Fibroblast of villous mesenchyme (primary cell): ENCODE measurements at places on chromosomes 16 and 17.

- no peak for DNase-seq
These were observed 34.5 kb downstream of the PMM2 start for GRCh38 chr16:8831871-8832716.

DNA sequence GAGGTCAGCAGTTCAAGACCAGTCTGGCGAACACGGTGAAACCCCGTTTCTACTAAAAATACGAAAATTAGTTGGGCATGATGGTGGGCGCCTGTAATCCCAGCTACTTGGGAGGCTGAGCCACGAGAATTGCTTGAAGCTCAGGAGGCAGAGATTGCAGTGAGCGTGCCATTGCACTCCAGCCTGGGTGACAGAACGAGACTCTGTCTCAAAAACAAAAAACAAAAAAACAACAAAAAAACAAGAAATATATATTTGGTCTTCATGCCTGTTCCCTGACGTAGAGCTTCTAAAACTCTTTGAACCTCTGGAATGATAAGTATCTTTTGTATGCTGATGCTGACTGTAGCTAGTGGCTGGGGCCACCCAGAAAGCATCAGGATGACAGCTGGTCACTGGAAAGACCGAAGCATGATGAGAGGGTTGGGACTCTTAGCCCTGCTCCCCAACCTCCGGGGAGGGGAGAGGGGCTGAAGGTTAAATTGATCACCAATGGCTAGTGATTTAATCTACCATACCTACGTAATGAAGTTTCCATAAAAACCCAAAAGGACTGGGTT is 54.8 kb downstream of the TEX14 start:
- DNase-seq: no peak

DNA sequence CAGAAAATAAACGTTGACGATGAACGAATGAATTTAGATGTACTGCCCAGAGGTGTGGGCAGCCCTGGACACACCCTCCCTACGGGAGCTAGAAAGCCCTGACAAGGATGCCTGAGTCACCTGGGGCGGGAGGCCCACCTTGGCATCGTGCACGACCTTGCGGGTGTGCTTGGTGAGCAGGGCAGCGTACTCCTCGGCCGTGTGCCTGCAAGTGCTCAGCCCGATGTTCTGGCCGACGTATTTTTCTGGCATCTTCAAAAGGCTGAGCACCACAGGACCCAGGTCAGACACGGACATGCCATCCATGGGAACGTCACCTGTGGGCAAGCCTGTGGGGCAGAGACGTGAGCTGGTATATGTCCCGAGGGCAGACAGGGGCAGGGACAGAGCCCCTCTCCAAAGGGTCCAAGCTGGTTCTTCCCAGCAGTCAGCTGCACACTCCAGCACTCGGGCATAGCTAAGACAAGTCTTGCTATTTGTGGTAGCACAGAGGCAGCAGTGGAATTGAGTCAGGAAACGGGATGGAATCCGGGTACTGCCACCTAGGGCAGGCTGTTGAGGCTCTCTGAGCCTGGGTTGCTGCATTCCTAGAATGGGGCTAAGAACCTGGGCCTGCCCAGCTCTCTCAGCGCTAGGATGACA is 10.8 kb downstream of the NMRAL1 start:
- no peak for DNase-seq

GRCh38 chr16:66950437-66950836 is 10.6 kb upstream of the CES3 start:
- no peak for DNase-seq

DNA sequence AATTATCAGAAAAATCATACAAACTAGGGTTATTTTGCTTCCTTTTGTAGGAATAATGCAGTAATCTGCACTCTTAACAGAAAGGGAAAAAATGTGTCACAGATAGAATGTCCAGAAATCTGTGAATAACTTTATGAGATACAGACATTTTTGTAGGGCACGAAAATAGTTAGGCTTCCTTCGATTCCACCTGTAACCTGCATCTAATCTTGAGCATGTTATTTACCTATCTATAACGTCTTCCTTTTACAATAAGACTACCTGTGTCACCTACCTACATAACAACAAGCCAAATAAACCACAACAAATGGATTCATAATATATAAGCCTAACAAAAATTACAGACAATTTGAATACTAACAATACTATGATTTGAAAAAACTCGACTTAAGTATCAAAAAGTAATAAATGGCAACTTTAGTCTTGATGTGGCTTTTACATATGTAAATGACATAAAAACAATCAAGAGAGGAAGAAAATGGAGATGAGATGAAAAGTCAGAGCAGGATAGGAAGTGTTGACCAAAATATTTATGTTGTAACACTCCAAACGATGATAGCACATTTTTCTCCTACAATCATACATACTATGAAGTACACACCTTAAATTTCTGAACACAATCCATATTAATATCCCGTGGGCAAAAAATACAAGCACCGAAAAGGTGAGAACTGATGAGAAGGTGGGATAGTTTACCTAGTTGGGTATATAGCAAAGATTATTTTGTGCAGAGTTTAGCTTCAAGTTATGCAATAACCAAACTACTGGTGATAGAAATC is 2.5 kb downstream of the STAT5B start:
- no peak for DNase-seq

GRCh38 chr17:74358697-74359096 is 3.0 kb downstream of the BTBD17 start:
- DNase-seq: no peak

DNA sequence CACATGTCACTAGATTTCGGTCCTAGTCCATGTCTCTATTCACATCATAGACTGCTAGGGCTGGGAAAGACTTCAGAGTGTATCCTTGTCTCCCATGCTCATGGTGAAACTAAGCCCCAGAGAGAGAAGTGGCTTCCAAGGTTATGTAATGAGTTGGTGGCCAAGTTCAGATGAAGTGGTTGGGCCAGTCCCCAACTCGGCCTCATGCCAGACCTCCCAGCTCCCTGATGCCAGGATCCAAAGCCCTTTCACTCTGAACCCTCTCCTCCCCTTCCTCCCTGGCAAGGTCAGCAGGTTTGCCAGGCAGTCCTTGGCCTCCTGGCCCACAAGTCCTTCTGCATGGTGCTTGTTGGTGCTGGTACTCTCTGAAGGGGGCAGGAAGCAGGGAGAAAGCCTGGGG is 189.7 kb downstream of the AXIN2 start:
- no peak for DNase-seq

- DNase-seq: no peak
These were observed 126.2 kb downstream of the CPPED1 start for GRCh38 chr16:12677502-12677901.

DNA sequence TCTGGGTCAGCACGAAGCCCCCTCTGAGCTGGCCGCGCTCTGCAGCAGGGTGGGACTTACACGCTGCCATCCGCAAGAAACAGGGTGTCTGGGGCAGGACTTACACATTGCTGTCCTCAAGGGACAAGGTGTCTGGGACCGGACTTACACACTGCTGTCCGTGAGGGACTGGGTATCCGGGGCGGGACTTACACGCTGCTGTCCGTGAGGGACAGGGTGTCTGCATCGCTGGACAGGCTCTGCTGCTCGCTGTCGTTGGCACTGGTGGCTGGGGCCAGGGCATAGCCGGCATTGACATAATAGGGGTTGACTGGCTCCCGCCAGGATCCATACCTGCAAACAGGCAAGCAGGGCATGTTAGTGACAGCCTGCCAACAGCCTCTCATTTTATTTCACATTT is 31.4 kb downstream of the PDIA2 start:
- DNase-seq: no peak

DNA sequence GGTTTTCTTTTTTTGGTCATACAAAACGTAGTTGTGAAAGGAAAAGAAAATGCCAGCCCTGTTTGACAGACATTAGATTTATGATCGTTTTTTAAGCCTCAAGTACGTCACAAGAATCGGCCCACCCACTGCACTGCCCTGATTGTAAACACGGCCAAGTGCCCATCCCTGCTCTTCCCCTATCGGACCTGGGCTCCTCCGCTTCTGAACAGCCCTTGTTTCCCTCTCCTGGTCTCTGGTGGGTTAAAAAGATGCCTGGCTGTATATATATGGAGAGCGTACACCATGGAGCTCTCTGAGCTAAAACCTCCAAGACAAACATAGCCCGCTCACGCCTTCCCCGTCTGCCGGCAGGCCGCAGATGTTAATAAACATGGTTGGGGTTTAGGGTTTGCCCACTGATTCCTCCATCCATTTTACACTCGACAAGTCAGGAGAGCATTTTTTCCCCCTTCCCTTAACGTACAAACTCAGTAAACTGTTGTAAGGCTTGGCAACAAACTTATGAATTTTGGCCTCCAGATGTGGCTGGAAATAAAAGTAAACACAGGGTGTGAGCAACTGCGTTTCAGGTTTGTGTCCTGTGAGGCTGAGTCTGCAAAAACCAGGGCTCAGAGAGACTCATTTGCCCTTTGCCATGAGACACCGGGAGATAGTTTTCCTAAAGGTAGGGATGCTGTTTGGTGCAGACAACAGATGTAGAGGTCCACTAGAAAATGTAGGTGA is 325.9 kb downstream of the SOX9 start:
- peak; percentile 56 for DNase-seq

GRCh38 chr17:15298176-15298575 is 33.0 kb upstream of the PMP22 start:
- DNase-seq: peak; percentile 52

DNA sequence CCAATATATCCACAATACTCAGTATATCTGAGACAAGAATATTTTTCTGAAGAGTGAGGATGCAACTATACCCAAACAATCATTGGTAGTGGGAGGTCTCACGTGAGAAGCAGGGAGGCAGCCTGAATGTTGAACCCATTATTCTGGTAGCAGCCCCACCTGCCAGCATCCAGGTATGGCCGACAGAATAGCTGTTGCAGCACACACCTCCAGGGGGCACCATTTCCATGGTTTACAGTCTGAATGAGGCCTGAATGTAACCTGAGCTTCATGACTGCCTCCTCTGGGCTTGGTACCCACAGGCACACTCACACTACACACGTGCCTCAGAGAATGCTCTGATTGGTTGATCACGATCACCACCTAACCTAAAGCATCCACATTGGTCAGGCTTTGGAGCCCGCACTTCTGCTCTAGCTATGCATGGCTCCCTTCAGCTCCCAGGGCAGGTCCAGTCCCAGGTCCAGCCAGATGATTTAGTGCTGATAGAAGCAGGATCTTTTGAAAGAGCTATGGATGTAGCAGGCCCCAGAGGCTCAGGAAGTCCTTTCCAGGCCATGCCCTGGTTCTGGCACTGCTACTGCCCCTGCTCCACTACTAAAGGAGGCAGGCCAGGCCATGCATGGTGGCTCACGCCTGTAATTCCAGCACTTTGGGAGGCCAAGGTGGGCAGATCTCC is 11.0 kb upstream of the CBFB start:
- DNase-seq: peak; percentile 92

- DNase-seq: no peak
These were observed 1.6 kb downstream of the IRX3 start for GRCh38 chr16:54284931-54285413.

DNA sequence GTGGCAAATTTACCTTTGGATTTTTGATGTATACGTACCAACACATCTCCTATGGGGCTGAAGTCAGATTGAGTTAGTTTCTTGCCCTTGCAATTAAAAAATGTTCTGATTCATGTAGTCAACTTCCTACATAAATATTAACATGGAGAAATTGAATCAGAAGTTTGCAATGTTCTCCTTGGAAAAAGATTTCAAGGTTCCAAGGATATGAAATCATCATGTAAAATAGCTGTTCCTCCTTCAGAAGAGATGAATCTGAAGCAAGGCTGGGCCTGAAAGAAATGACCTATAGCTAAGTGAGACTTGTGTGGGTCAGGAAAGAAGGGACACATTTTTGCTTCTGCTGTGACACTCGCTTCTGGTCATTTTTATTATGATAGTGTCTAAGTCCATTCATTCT is 131.7 kb downstream of the RGS9 start:
- no peak for DNase-seq

GRCh38 chr16:54244061-54244886 is 42.3 kb downstream of the IRX3 start:
- no peak for DNase-seq

DNA sequence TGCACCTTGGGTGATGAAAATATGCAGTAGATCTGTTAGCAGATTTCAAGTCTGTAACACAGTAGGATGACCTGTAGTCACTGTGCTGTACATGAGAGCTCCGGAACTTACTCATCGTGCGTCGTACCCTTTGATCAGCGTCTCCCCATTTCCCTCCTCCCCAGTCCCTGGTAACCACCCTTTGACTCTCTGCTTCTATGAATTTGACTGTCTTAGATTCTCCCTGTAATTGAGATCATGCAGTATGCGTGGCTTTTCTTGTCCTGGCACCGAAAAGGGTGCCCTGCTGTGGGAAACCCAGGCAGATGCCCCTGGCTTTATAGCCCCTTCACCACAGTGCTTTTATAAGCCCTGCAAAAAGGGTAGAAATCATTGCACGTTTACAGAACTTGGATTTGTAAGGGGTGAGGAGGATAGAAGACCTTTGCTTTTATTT is 20.5 kb downstream of the CLEC16A start:
- DNase-seq: no peak

DNA sequence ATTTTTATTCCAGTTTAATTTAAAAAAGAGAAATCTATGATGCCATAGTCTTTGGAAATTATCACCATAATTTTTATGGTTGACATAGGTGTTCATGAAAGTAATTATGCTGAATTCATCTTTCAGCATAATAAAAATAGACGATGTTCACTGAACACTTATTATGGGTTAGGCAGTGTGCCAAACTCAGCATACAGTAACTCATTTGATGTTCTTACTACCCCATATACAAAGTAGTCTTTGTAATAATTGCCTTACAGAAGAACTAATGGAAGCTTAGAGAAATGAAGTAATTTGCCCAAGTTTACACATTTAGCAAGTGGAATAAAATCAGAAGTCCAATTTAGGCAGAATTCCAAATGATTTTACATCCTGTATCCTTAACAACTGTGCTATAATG is 852.2 kb upstream of the GOT2 start:
- DNase-seq: no peak

DNA sequence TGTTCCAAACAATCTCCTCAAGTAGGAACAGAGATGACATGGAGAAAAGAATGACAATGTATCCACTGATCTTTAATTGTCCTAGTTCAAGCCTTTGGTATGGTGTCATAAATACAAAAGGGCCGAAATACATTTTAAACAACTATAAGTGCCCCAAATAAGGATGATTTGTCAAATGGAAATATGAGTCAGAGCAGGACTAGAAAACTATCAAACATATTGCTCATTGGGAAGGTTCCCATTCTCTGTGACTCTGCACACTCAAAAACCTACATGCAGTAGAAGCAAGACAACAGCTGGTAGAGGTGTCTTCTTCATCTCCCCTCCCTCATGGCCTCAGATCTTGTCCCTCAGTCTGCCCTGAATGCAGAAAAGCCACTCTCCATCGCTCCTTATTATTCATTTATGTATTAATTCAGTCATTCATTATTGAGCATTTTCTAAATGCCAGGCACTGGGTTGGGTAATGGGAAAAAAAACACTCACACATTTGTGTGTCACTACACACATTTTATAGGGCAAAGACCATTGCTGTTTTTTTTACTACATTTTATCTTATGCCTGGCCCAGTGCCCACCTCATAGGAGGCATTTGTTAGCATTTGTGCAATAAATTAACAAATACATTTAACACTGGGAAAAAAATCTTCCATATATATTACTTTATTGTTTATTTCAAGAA is 10.1 kb downstream of the CA10 start:
- DNase-seq: no peak

GRCh38 chr16:84175350-84176081 is 11.3 kb downstream of the TAF1C start:
- DNase-seq: peak; percentile 47

GRCh38 chr16:66515596-66516508 is 34.1 kb downstream of the TK2 start:
- peak; percentile 40 for DNase-seq
